HT1080 (cell line): ENCODE measurements at places on chromosomes 7 and 10. TPM values are rescaled to one million over a fixed set of nuclear protein-coding genes. Genes with fewer than 3 reads are reported as not detected.

Gene PPP2R2D
- total RNA-seq: 30.1 and 31.5 TPM in 2 replicates

Gene ITIH2
- not detected in 2 replicates for total RNA-seq

Gene NRG3
- total RNA-seq: not detected in 2 replicates

Gene GOLGA7B
- total RNA-seq: 0.33 and 0.39 TPM in 2 replicates

Gene SH3PXD2A
- 4.1 and 5.8 TPM in 2 replicates for total RNA-seq

- DNase-seq: no peak
Observed at GRCh38 chr10:129560361-129560760, 93.3 kb downstream of the MGMT start.

DNA sequence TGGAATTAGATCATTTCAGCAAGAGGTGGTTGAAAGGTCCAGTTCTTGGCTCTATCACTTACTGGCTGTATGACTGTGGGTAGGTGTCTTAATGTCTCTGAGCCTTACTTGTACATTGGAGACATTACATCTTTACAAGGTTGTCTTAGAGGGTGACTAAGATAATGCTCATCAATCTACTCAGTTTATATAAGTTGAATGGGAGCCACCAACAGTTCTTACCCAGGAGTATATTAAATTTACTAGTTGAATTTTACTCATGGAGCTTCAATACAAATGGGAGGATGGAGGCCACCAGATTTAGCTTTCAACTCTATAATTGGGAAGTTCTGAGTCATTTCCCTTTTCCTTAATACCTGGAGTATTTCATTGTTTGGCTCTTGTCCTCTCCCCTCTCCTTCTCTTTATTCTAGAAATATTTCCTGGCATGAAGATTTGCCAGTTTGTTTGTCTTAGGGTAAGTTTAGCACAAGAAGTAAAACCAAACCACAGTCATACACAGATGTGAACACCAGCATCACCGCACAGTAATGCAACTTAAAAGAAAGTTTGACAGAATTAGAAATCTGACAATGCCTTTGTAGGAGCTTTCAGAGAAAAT is 222.8 kb downstream of the LRMDA start:
- peak; percentile 5 for DNase-seq

- no peak for DNase-seq
Observed at GRCh38 chr10:118978316-118978997, 51.1 kb upstream of the NANOS1 start.

- no peak for DNase-seq
Observed at GRCh38 chr7:32216759-32217158, 146.6 kb upstream of the PDE1C start.

DNA sequence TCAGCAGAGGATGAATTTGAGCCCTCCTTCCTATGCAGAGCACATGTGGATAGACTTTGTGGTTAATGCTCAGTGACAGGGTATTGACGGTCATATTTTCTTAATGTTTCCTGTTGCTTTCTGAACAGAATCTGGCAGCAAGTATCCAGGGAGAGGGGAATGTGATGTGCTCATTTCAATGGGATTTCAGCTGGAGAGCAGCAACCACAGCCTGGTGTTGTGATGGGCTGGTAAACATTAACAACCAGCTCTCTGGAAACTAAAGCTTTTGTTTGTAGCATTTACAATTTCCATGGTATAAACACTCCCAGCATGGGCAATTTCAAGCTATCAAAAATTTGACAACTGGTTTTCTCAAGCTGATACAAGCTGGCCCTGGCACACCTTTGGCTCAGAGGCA is 215.9 kb downstream of the SH2D4B start:
- DNase-seq: no peak

DNA sequence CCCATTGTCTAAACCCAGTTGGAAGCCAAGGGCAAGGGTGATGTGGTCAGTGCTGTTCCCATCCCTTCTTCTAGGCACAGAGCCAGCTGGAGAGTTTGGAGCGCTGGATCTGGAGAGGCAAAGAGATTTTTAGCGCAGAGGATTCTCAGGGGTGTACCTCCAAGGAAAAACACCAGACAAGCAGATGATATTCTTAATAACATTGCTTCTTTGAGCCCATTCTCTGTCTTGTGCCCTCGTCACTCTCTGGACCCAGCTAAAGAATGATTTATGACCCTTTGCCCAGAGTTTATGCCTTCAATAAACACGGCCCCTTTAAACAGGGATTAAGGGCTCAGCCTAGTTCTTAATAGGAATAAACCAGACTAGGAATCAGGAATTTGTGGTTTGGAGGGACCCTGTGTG is 4.7 kb upstream of the HIP1 start:
- no peak for DNase-seq

DNA sequence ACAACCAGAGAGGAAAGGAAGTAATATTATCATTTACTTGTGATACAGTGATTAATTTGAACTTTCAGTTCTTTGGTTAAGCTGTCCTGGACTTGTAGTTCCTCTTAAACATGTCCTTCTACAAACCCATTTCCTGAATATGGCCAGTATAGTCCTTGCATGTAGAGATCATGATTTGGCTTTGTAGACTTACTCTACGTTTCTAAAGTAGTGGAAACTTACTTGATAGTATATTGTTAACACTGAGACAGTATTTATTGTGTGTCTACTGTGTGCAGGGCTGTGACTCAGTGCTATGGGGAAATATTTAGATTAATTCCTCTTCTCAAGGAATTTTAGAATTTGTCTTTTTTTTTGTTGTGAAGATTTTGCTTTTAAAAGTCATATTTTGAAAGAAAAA is 109.5 kb downstream of the NRF1 start:
- no peak for DNase-seq

DNA sequence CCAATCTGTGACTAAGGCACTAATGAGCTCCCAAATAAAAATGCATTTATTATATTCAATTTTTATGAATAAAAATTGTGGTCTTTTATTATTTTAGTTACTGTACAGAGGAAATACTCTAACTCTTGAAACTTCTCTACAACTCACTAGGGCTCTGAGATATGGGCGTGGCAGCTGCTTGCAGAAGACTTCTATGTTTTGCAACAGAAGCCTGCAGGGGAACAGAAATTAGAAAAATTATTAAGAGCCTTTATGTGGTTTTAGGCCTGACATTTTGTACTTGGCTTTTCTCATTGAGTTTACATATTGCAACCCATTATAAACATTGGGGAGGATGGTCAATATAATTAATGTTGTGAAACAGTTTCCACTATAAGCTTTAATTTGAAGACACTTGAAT is 581.4 kb downstream of the TNS3 start:
- no peak for DNase-seq

- no peak for DNase-seq
Observed at GRCh38 chr7:50603287-50603686, 38.1 kb upstream of the DDC start.

- no peak for DNase-seq
Observed at GRCh38 chr7:4093483-4093882, 588.6 kb upstream of the FOXK1 start.

- no peak for DNase-seq
Observed at GRCh38 chr10:48613016-48613415, 8.1 kb upstream of the ARHGAP22 start.

- DNase-seq: no peak
Observed at GRCh38 chr10:78627254-78627795, 441.4 kb upstream of the ZMIZ1 start.

- DNase-seq: no peak
Observed at GRCh38 chr7:51482976-51483375, 166.4 kb upstream of the COBL start.

DNA sequence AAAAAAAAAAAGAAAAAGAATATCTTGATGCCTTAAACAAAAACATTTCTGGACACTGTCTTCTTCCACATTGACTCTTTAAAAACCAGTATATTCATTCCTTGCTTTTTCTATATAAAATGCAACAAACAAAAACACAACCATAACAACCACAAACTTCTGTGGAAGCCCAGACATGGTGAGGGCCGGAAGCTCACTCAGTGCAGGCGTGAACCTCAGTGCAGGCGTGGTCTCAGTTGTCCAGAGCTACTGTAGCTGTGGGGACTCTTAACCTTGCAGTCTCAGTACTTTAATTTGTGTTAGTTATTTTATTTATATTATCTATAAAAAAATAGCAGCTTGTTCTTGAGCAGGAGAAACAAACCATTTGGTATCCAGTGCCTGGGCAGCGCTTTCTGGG is 131.8 kb downstream of the DOCK1 start:
- no peak for DNase-seq

GRCh38 chr10:112768121-112768520 is 181.9 kb upstream of the TCF7L2 start:
- DNase-seq: no peak

DNA sequence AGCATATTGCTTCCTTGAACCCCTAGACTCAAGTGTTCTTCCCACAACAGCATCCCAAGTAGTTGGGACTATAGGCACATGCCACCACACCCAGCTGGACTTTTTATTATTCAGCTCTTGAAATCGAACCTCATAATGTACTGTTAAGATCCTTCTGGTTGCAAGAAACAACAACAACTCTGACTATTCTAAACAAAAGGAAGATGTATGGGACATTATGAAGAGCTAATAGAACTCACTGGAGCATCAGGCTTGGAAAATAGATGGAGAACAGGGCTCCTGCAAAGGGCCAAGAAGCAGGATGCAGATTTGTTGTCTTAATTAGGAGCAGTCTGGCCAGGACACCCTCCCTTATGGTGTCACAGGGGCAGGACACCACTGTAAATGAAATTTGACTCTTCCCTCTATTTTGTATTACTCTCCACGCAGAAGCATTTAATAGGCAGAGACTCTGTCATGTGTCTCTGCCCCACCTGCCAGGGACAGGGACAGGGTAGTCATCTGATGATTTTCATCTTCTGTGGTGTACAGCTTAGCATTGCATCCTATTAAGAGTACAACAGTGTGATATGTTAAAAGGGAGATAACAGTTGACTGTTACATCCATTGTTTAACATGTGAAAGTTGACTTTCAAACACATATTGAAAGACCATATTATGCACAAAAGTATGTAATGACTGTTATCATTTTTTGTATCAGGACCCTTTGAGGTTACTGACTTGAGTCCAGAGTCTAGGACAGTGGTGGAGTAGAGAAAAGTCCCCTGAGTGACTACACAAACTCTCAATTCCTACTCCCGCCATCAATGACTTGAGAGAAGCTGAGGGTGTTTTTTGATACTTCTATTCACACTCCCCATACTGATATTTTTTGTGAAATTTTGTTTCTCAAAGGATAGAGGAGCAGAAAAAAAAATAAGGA is 157.3 kb downstream of the LRRC4 start:
- DNase-seq: no peak
